Left forelimb (tissue), 1 donor: ENCODE measurements at places on chromosomes 5 and 9.

- no peak for DNase-seq
Observed at GRCh38 chr9:107750741-107751566, 261.4 kb upstream of the KLF4 start.

DNA sequence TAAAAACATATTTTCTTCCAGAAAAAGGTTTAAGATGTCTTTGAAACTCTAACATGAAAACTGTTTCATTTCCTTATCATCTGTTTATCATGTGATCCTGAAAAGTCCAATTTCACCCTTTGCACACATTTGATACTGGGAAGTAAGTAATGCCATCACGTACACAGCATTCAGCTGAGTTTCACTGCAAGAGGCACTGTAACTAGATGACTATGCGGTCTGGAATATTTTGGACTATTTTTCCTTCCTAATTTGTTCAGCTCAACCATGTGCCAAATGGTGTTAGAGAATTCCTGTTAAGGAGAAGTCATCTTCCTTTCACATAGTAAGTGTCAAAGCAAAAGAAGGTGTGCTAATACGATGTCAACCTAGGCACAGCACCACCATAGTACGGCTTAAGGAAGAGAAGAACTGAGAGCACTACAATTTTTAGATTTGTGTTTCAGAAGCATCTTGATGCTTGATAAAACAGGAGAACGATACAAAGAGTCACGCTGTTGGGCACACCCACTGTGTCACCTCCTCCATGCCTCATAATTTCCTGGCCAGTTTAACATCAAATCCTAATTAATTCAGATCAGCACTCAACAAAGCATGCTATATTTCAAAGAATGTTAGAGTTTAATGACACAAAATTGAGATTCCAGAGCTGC is 77.5 kb downstream of the GNAQ start:
- DNase-seq: no peak

DNA sequence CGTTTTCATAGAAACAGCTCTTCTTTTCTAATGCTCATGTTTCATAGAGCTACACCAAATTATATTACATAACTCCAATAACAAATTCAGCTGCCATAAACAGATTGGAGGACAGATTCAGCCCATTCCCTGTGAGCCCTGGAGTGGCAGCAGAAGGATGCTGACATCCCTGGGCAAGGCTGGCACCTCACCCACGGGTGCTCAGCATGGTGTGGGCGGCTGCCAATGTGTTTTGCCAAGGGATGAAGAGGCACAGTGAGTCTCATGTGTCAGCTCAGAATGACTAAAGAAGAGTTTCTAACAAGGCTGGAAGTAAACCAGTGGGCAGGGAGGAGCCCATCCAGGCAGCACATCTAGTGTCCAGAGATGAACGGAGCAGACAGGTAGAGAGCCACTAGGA is 127.1 kb upstream of the ICE1 start:
- no peak for DNase-seq

GRCh38 chr5:80172067-80172695 is 83.7 kb downstream of the SERINC5 start:
- no peak for DNase-seq

GRCh38 chr9:135523521-135524129 is 2.4 kb downstream of the LCN1 start:
- DNase-seq: no peak

GRCh38 chr9:14423815-14424261 is 109.9 kb upstream of the NFIB start:
- no peak for DNase-seq

DNA sequence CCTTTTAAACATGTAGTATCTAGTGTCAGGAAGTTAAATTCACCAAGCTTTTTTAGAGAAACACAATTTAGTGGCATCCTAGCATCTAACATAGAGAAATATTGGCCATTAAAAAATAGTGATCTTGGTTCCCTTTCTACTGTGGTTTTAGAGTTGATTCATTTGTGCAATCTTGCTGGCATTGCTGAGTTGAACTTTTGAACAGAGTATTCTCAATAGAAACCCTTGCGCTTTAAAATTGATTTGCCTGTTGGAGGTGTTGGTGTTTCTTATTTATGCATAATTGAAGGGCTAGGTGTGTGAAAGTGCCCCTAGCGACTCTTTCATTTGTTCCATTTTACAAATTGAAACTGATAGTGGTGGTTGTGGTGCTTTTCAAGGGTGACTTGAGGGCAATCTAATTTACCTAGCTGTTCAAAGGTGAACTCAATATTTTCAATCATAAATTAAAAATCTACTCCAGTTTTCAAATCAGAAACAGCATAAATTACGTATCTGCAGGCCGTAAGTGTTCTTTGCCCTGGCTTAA is 73.0 kb upstream of the MPDZ start:
- no peak for DNase-seq

DNA sequence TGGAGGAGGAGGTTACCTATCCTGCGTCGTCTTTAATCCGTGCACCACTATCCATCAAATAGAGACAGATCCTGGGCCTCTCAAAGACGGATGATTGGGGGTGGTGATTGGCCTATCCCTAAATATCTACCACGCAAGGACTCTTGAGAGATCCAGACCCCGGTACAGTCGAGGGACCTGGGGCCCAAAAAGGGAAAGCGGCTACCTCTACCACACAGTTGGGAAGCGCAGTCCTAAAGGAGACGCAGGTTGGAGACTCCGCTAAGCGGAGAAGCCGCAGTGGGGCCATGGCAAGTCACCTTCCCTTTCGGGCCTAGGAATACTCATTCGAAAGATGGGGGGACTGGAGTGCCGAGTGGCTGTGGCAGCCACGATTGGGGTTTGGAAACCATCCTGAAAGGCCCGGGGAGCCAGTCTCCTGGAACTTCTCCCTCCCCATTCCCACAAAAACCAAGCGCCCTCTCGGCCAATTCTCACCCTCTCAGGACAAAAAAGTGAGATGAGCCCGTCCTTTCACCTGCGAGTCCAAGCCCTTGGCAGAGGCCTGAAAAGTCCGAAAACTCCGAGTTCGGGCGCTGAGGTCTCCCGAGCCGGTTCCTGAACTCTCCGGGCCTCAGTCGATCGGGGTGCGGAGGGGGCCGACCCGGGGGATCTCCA is 499 bp upstream of the FOXE1 start:
- no peak for DNase-seq

GRCh38 chr9:106228861-106229260 is 534.5 kb downstream of the TMEM38B start:
- DNase-seq: no peak

DNA sequence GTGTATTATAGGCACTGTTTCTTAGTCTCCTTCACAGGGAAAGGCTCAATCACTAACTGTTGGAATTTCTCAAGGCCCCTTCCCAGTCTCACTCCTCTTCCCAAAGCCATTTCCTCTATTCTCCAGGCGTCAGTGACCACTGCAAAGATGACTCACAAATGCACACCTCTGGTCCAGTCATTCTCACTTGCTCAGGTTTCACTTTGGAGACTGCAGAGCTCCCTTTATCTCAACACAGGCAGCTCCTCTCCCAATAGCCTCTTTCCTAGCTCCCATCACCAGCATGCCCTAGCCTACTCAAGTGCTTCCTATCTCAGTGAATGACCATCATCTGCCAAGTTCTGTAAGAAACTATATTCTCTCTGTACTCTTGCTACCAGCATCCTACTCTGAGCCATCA is 323.6 kb downstream of the NTRK2 start:
- no peak for DNase-seq

DNA sequence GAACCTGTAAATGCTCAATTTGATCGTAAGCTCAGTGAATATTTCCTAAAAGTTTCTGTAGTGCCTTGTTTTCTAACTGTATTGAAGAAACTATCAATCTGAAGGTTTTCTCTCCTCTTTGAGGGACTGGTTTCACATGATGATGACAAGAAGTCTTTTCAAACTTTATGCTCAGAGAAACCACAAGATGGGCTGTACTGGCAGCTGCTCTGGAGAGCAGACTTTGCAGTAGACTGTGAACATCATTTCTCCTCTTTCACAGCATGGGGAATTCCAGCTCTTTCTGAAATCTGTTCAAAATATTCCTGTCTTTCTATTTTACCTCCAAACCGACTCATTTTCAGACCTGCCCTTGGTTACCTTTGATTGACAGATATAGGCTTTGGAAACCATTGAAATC is 194.4 kb downstream of the IZUMO3 start:
- no peak for DNase-seq

GRCh38 chr5:131163276-131164119 is 1.6 kb downstream of the HINT1 start:
- no peak for DNase-seq

- no peak for DNase-seq
Observed at GRCh38 chr5:55865831-55866230, 14.7 kb downstream of the IL31RA start.

- no peak for DNase-seq
Observed at GRCh38 chr5:172776235-172776594, 5.2 kb upstream of the DUSP1 start.

DNA sequence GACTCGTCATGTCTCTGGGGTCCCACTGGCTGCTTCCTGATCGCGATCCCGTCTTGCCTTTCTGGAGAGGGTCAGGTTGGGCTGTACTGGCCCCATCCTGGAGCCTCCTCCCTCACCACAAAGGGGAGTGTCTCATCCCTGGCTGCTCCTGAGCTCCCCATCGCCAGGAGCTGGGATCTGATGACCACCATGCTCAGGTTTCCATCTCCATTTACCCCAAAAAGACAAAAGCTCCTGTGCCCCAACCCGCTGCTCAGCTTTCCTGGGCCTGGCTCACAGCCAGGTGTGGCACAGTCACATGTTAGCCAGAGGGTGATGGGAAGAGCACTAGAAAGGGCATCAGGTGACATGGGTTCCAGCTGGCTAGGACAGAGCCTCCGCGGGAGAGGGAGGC is 47.3 kb upstream of the CDKN2AIPNL start:
- no peak for DNase-seq

DNA sequence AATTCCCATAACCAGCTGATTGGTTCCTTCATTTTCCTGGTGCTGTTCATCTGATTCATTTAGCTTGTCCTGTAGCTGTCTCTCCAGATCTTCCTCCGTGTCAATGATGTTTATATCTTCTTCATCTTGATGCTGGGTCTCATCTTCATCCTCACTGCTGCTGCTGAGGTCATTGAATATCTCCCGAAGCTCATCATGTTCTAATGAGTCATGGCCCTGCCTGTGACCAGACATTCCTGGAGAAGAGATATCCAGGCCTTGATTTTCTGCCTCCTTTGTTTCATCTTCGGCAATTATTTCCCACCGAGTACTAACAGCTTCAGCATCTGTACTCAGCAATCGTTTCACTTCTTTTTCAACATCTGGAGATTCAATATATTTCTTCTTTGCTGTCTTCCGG is 1.4 kb downstream of the TAF7 start:
- DNase-seq: no peak

- no peak for DNase-seq
Observed at GRCh38 chr5:176700239-176700847, 53.1 kb downstream of the TSPAN17 start.

DNA sequence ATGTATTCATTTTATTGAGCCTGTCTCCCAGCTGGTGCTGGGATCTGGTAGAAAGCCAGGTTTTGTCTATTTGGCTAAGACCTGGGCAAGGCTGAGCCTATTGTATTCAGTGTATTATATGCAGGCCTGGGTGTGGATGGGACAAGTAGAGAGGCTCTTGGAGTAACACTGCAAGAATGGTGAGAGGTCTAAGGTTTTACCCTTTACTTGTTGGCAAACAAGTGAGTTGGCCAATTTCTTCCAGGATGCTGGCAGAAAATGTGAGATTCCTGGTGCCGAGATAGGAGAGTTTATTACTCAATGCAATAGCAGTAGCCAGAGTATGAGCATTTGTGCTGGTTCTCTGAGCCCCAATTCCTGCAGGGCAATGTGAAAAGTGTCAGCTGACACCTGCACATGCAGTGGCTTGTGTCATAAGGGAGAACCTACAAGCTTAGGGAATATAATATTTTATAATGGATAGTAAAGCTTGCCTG is 141.7 kb upstream of the PRLR start:
- DNase-seq: no peak

DNA sequence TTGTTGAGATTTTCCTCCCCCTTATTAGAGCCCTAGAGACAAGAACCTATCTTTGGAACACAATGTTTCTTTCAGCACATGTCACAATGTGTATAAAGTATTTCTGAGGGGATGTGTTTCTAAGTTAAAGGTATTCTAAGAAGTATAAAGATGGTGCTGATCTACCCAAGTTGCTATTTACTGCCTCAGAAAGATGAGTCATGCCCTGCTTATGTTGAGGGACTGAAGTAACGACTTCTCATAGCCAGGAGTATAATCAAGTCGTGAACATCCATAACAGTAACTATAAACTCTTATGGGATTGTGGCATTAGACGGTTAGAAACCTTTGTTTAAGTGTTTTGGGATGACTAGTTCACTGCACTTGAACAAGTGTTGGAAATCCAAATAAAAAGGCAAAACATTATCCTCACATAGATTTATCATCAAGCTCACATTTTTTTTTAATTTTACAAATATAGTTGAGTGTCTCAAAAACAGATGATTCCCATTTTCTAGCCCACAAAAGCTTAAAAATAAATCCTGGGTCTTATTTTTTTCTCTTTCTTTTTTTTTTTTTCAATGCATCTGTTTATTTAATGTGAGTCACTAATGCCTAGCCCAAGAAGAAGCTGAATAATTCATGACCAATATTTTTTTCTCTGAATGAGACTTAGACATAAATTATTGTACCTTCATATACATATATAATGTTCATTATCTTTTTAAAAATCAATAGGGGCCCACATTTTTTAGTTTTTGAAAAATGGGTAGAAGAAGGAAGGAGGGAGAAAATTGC is 12.2 kb upstream of the TMEM252 start:
- DNase-seq: no peak

GRCh38 chr5:159453209-159453608 is 122.9 kb upstream of the IL12B start:
- no peak for DNase-seq

DNA sequence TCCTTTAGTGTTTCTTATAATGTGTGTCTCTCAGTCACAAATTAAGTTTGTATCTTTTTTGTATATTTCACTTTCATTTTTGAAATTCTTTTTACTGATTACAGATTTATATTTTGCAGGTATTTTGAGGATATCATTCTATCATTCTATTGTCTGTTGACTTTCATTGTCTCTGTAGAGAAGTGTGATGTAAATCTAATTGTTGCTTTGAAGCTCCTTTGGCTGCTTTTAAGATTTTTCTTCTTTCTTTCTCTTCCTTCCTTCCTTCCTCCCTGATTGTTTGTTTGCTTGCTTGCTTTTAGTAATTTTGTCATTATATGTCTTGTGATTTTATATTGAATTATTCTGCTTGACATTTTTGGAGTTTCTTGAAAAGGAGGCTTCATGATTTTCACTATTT is 75.3 kb upstream of the MAST4 start:
- DNase-seq: no peak

GRCh38 chr5:149452007-149452664 is 73.0 kb upstream of the IL17B start:
- DNase-seq: no peak
